ENCODE measurements at places on chromosomes 11 and 22. TPM values are rescaled to one million over a fixed set of nuclear protein-coding genes. Genes with fewer than 3 reads are reported as not detected.

DNA sequence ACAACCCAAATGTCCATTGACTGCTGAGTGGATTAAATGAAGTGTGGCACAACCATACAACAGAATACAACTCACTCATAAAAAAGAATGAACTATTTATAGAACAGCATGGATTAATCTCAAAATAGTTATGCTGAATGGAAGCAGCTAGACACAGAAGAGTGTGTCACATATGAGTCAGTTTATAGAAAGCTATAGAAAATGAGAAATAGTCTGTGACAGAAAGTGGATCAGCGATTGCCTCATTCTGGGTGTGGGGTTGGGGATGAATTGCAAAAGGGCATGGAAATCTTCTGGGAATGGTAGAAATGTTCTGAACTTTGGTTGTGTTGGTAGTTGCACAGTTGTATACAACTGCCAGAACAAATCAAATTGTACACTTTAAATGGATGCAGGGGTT lies 37.4 kb downstream of the PRR5L start:
- no peak for DNase-seq

- no peak for DNase-seq
These were observed 2.1 kb upstream of the LZTR1 start for GRCh38 chr22:20979940-20980453.

DNA sequence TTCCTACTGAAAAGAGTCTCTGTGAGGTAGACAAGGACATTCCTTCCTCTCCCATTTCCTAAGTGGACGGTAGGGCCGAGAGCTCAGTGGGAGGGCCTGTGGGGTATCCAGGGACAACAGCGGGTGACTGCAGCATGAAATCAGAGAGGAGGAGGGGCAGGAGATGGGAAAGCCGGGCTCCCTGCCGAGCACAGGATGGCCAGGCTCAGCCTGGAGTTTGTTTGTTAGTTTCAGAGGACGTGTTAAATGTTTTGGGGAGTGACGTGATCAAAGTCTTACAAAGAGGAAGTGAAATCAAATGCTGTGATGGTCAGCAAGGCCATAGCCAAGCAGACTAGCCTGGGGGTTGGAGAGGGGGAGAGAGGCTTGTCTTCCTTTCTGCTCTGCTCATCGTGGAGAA lies 152.7 kb downstream of the ADAMTS15 start:
- DNase-seq, result peak; percentile 36

DNA sequence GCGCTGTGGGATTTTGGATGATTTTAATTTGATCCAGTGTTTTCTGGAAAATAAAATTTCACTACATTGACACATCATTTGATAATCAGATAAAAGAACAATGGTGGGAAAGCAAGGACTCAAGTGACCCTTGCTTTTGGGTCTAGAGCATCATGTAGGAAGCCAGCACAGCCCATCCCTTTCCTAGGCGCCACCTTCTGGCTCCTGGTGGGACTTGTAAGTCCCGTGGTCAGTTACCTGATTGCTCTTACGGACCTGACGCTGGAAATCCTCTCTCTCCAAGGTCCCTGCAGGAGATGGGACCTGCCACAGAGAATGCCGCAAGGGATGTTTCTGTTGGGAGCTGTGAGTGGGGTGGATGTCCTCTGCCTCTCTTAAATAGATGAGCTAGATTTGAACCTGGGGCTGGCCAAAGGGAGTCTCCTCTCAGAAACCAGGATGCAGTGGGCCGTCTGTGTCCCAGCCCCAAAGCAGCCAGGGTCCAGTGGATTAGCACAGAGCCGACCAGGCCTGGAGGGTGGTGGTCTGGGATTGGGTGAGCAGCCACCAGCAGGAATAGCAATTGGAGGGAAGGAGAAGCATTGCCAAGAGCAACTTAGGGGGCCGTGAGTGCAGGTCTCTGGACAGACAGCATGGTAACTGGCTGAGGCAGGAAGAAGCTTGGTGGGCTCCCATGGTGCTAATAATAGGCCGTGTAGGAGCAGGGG lies 21.7 kb downstream of the TIMP3 start:
- DNase-seq, result peak; percentile 71

GRCh38 chr11:70124321-70125000 lies 46.3 kb downstream of the ANO1 start:
- no peak for DNase-seq

DNA sequence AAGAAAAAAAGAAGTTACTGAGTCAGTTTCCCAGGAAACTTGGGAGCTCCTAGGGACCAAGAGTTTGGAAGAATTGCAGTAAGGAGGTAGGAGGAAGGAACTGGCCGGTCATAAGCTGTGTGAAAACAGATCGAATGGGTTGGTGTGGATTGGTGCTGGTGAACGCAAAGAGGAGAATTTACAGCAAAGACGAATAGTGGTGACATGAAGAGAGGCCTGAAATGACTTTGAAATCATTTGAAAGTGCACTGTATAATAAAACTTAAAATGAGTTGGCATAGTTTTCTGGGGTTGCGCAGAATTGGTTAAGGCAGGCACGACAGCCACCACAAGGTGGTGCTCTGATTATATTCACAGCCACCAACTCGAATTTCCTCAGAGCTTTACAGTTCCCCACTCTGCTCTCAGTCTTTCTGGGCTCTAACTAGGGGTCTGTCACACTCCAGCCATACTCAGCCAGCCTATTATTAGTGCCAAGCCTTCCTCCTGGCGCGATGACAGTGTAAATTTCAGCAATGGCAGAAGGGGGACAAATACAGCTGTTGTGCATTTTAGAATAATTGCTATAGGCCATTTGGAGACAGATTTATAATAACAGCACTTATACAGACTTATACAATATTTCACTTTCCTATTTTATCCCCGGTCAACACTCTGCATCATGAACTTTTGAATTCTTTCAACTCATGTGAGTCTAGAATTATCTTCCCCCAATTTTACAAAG lies 8.3 kb upstream of the HTR3B start:
- peak; percentile 37 for DNase-seq

- no peak for DNase-seq
These were observed 22.3 kb downstream of the DDX6 start for GRCh38 chr11:118768690-118769089.

- DNase-seq, result peak; percentile 64
These were observed 20.0 kb upstream of the CASP12 start for GRCh38 chr11:104918113-104918824.

DNA sequence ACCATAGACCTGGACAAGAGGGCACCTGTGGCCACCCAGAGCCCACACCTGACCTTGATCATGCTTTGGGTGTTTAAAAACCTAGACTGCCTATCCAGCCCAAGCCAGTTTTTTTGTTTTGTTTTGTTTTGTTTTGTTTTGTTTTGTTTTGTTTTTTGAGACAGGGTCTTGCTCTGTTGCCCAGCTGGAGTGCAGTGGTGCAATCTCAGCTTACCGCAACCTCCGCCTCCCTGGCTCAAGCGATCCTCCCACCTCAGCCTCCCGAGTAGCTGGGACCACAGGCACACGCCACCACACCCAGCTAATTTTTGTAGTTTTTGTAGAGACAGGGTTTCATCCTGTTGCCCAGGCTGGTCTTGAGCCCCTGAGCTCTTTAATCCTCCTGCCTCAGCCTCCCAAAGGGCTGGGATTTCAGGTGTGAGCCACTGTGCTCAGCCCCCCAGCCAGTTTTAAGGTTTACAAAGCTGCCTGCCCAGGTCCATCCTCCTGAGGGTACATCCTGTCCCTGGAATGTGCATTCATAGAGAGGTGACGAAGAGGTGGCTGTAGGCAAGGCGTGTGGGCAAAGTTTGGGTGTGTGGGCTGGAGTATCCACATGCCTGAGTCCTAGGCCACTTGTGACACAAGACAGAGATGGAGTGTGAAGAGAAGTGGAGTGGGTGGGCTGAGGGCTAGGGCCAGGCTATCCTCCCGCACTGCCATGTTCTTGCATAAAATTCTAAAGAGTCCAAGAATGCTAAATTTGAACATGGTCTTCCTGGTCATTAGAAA lies 3.3 kb upstream of the CD82 start:
- no peak for DNase-seq

DNA sequence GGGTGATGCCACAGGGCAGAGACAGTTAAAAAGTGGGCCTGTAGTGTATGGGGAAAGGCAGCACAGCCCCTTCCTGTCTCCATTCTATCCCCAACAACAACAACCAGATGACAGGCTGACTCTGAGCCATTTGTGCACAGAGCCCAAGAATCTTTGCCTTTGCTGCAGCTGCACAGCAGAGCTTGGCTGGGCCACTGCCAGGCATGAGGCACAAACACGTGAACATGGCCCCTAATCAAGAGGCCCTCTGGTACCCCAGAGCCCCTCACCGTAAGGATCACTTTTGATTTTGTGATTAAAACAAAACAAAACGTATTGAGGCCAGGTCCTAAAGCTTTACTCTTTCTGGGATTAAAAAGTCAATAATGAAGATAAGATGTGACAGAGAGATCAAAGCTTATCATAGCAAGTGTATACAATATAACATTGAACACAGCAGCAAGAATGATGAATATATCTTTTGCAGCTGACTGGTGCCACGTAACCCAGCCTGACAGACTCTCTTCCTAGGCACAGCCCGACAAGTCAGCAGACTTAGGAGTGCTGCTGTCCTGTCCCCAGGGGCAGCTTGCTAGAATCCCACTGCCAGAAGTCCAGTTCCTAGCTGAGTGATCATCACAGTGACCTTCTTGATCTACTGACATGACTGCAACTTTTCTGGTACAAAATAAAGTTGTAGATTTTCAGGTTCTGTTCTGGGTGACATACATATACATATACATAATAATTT lies 117.8 kb downstream of the SERGEF start:
- DNase-seq, result peak; percentile 39

DNA sequence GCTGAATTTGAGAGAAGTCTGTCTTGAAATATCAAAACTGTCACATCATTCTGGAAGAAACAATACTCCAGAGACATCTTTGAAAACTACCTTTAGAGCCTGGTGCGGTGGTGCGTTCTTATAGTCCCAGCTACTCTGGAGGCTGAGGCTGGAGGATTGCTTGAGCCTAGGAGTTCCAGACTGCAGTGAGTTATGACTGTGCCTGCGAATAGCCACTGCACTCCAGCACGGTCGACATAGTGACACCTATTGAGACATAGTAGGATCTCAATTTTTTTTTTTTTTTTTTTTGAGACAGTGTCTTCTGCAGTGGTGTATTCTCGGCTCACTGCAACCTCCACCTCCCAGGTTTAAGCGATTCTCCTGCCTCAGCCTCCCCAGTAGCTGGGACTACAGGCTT lies 11.5 kb upstream of the AIFM3 start:
- DNase-seq, result no peak

DNA sequence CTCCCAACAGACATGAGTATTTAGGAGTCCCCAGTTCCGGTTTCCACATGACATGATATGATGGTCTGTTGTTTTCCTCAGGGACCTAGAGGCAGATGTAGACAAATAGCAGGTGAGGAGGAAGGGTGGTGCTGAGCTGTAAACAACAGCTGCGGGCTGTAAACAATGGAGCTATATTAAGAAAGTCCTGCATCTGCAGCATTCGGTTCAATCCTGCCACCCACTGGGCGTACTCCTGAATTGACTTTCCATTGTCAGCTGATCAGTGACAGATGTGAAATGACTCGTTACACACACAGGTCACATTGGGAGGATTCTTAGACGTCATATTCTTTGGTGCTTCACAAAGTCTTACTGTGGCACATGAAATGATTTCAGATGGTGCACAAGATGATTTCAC lies 26.8 kb upstream of the RAG1 start:
- DNase-seq, result peak; percentile 49

DNA sequence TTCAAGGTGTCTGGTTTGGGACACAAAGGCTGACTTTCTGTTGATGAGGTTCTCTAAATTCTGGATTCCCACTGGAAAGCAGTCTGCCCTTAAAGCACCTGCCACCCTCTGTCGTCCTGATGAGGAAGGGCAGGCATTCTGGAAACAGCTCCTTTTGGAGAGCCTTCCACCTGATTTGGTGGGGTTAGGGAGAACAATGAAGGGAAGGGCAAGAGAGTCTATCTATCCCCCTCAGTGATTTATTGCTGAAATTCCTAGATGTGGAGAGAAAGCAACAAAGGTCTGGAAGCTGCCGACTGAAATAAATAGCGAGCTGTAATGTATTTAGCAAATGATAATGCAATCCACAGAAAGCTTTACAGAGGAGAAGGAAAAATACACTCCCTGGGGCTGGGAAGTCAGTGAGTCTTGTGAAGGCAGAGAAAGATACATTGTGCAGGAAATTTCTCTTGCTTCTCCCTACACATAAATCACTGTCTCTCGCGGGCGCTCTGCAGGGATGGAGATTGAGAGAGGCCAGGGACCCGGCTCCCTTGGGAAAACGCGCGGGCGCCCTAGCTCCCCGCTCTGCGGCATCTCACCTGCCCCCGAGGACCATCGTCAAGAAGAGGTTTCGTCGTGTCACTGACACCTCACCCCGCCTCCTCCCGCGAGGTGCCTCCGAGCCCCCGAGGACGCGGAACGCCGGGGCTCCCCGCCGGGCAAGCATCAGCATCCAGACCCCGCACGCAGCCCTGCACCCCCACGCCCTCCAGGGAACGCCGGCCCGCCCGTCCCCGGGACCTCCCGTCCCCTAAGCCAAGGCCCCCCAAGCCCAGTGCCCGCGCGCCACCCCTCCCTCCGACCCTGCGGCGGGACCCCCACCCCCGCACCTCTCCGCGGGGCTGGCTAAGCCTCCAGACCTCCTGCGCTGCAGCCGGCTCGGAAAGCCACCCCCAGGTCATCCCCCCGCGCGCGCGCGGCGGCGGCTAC lies 673 bp downstream of the CDON start:
- DNase-seq, result peak; percentile 72

- DNase-seq, result peak; percentile 81
These were observed at the start of the genes COMT and TXNRD2 for GRCh38 chr22:19941365-19942082. COMT (plus strand) TSS chr22:19941772; CDS start chr22:19962527, 20,755 bp downstream. TXNRD2 (minus strand) TSS chr22:19941818; CDS start chr22:19941803, 15 bp downstream.

DNA sequence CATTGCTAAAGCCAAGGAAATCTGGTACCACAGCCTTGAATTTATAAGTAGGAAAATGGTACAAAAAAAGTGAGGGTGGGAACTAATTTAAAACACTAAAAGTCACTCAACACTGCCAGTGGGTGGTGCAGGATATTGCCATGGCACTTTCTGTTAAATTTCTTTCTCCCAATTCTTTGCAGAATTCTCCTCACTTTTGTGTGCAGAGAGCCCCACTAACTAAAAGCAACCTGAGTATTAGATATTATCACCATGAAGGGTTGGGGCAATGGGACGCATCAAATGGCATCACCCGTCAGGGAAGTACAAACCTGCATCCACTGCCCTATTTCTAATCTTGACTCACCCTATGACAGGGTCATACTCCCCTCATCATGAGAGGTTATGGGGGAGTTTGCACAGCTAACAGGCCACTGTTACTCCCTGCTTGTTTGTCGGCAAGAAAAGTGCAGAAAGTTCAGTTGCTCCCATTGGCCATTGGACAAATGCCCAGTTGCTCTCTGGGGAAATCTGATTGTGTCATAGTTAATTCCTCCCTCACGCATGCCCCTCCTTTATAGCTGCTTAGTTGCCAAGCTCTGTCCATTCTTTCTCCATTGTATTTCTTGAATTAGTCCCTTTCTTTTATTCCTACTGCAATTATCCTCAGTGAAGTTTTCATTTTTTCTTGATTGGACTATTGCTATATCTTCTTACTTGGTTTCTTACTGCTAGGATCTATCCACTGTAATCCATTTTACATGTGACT lies 93.8 kb upstream of the BLID start:
- no peak for DNase-seq

IGLL1 gene
- not detected for total RNA-seq

ATP5MG gene
- total RNA-seq, result 139 TPM

DRD2 gene
- total RNA-seq, result not detected

PIWIL4 gene
- total RNA-seq, result 12.1 TPM

PLA2G6 gene
- 63.7 TPM for total RNA-seq

FAM118A gene
- 93.7 TPM for total RNA-seq

KCNK4 gene
- not detected for total RNA-seq

CRY2 gene
- total RNA-seq, result 33.9 TPM

SPON1 gene
- 17.5 TPM for total RNA-seq

OR52H1 gene
- not detected for total RNA-seq
